ENCODE measurements at places on chromosomes 6 and 20.

DNA sequence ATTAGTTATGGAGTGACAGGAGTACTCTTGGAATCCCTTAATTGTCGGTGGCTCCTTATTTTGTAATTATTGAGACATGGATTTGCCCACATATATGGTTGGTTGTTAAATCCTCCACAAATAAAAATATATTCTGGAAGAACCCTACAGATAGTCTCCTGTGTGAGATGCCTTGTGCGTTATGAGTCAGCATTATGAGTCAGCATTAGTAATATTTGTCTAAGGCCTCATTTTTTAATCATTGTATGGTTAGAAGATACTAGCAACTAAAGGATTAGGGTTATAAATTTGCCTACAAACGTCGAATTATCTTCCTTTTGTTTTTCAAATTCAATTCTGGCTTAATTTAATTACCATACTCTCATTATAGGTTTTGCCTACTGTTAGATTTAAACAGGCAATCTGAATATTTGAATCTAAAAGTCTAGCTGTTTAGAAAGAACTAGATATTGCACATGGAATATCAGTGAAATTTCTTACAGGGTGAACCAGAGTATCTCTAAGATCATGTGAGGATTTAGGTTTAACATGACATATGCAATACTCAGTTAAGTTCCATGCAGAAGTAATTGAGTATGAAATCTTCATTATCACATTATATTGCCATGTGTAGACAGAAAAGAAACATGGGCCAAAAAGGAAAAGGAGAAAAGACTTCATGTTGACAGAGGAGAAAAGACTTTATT lies 5.9 kb downstream of the C6orf58 start:
- DNase-seq = no peak

GRCh38 chr6:118644007-118644406 lies 7.4 kb downstream of the CEP85L start:
- no peak for DNase-seq

DNA sequence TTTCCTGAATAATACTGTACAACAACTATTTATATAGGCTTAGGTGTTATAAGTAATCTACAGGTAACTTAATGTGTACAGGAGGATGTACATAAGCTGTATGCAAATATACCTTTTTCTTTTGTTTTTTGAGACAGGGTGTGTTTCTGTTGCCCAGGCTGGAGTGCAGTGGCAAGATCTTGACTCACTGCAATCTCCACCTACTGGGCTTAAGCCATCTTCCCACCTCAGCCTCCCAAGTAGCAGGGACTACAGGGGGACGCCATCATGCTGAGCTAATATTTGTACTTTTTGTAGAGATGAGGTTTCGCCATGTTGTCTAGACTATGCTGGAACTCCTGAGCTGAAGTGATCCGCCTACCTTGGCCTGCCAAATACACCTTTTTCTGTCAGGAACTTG lies 191.7 kb upstream of the ZNF217 start:
- no peak for DNase-seq

DNA sequence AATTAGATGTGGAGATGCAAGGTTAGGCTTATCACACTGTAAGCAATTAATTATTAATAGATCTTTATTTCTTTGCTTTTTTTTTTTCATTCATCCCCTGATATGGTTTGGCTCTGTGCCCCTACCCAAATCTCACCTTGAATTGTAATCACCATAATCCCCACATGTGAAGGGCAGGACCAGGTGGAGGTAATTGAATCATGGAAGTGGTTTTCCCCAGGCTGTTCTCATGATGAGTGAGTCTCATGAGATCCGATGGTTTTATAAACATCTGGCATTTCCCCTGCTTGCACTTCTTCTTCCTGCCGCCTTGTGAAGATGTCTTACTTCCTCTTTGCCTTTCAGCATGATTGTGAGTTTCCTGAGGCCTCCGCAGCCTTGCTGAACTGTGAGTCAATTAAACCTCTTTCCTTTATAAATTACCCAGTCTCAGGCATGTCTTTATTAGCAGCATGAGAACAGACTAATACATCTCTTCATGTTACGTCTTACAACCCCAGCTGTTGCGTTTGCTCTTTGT lies 333.8 kb downstream of the CDH26 start:
- DNase-seq = no peak

DNA sequence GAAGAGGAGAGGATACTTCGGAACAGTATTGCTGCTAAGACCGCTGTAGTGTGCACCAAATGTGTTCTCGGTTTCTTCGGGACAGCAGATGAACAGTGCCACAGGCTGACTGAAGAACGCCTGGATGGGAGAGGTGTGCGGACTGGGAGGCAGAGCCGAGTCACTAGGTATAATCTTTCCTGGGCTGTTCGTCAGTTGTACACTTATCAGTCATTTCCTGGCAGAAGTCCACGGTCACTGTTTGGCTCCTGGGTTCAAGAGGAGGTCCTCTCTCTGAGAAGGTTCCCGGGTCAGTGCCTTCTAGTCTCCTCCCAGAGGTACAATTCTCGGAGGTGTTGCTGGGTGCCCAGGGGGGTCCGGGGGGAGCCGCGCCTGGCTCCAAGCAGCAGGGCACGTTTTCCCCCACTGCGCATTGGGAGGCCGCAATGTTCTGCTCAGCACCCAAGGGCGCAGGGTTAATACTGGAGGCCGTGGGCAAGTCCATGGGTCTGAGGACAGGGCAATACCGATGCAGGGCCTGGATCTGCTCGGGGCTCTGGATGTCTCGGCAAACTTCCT lies 38.1 kb downstream of the GJA10 start:
- DNase-seq = no peak

GRCh38 chr6:96276305-96276704 lies 245.3 kb upstream of the UFL1 start:
- DNase-seq = no peak

DNA sequence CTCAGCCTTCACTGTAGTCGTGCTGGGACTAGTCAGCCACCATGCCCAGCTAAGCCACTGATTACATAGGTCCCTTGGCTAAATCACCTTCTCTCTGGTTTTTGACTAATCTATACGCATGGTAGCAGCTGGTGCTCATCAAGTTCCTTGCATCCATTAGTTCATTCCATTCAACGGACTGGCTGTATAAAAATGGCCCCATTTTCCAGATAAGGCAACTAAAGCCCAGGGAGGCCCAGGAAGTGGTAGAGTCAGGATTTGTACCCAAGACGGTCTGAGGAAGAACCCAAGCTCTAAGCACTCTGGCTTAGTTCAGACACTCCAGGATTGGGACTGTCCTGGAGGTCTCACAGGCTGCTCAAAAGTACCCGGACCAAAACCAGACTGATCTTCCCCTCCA lies 4.9 kb downstream of the E2F1 start:
- DNase-seq = no peak

GRCh38 chr6:98574984-98575383 lies 259.4 kb upstream of the POU3F2 start:
- no peak for DNase-seq

- no peak for DNase-seq
Measured at GRCh38 chr6:148415511-148416260, 73.0 kb downstream of the SASH1 start.
